ENCODE measurements at places on chromosomes 11 and 22.
A peak's percentile ranks its signal among the peaks of the same experiment; 100 is the strongest.

- DNase-seq = no peak
Measured at GRCh38 chr11:128632141-128632791, 44.9 kb upstream of the ETS1 start.

DNA sequence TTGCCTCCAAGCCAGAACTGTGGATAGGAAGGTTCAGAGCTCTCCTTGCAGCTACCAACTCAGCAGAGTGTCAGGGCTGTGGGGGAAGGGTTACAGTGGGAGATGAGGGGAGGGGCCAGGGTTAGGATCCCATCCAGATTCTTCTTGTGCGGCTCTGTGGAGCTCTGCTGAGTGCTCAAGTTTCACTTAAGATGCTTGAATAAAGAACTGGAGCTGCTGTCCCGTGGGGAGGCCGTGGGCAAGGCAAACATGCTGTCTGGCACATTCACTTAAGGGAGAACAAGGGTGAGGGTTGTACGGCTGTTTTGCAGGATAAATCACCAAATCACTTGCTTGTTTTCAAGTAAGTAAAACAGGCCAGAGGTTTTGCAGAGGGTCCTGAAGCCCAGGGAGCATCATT lies 197.1 kb downstream of the FAM76B start:
- DNase-seq = no peak

GRCh38 chr22:43540529-43540923 lies 128.7 kb downstream of the MPPED1 start:
- DNase-seq = no peak

GRCh38 chr11:45233121-45233803 lies 52.9 kb downstream of the SYT13 start:
- peak; percentile 45 for DNase-seq

- no peak for DNase-seq
Measured at GRCh38 chr22:23675502-23676415, 15.1 kb upstream of the RGL4 start.

DNA sequence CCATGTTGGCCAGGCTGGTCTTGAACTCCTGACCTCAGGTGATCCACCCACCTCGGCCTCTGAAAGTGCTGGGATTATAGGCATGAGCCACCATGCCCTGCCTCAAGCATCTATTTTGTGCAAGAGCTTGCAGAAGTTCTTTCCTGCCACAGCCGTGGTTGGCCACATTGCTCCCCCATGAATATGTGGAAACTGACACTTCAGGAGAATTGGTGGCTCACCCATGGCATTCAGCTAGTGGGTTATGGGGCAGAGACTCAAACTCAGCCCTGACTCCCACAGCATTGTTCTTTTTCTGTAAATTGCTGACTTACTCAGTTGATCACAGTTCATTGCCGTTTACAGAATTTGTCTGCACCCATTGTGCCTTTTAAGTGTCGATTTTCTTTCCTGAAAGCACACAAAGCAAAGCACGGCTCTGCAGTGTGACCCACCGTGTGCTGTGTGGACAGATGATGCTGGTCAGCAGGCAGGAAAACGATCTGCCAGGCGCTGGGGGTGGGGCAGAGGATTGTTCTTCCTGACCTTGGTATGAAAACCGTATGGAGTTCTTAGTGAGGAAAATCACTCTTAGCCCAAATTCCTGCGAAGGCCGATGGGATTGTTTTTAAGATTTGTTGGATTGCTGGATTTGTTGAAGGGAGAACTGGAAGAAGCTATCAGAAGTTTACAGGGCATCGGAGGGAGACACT lies 115.6 kb downstream of the PTPRJ start:
- no peak for DNase-seq

DNA sequence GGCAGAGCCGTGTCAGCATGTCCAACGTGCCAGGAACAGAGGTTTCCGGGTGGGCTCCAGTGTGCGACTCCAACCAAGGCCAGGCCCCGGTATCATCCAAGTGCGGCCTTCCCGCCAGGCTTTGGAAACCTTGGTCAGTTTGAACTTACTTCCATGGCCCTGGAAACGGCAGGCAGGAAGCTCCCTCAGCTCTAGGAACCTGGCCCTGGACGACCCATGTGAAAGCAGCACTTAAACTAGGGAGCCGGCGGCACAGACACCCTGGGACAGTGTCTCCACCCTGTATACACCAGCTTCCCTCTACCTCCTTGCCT lies 65.2 kb downstream of the MYH9 start:
- DNase-seq = no peak
